Brain microvascular endothelial cell (primary cell): ENCODE measurements at places on chromosomes 16 and 17.

- DNase-seq, result no peak
Observed at GRCh38 chr16:54926166-54926838, 4.4 kb upstream of the IRX5 start.

- no peak for DNase-seq
Observed at GRCh38 chr17:44747566-44747965, 11.2 kb upstream of the ADAM11 start.

- DNase-seq, result no peak
Observed at GRCh38 chr16:21162661-21163151, 4.2 kb downstream of the LDAF1 start.

GRCh38 chr16:21646721-21647561 is 5.5 kb downstream of the IGSF6 start:
- DNase-seq, result no peak

GRCh38 chr16:11064202-11064540 is 119.8 kb downstream of the CLEC16A start:
- no peak for DNase-seq

GRCh38 chr17:19726631-19727376 is 10.4 kb upstream of the SLC47A2 start:
- no peak for DNase-seq

GRCh38 chr17:36485805-36486203 is 677 bp upstream of the ZNHIT3 start:
- DNase-seq, result no peak

GRCh38 chr17:14360856-14361255 is 60.0 kb downstream of the HS3ST3B1 start:
- no peak for DNase-seq

DNA sequence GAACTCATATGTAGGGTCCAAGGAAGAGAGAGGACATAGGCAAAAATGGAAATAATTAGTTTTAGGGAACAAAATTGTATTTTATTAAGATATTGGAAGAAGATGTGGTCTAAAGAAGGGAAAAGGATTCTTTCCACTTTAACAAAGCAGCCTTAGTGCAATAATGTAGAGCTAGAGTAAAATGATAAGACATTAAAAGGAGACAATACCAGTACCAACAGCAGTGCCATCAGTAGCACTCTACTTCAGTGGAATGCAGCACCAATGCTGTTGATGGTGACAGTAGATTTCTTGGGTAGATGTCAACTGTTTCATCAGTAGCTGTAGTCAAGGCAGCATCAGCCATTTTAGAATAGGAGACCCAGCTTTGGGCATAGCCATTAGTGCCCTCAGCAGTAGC is 124.3 kb downstream of the BRIP1 start:
- no peak for DNase-seq

GRCh38 chr16:82834151-82834815 is 207.5 kb downstream of the CDH13 start:
- DNase-seq, result no peak

GRCh38 chr16:75099738-75100602 is 16.6 kb downstream of the LDHD start:
- no peak for DNase-seq

DNA sequence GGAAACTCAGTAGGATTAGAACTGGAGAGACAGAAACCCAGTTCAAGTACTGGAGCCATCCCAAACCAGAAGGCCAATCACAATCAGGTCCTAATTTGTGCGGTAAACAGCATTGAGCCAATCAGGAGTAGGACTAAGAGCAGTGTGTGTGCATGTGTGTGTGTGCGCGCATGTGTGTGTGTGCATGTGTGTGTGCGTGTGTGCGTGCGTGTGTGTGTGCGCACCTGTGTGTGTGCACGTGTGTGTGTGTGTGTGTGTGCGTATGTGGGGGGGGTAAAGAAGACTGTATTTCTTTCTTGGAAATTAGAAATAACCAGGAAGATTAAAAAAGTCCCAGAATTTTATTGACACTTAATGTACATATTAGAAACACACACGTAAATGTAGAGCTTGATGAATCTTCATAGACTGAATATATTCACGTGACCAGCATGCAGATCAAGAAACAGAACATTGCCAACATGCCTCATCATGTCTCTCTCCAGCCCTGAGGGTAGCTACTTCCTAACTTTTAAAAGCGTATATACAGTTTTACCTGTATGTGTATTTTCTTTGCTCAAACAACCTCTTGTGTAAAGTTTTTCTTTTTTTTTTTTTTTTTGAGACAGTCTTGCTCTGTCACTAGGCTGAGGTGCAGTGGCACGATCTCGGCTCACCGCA is 919 bp upstream of the DHRS7C start:
- DNase-seq, result no peak

GRCh38 chr16:11871193-11871592 is 19.9 kb upstream of the RSL1D1 start:
- peak; percentile 23 for DNase-seq

- DNase-seq, result no peak
Observed at GRCh38 chr16:31179219-31179746, 656 bp upstream of the FUS start.
